Iris pigment epithelial cell (primary cell): ENCODE measurements at places on chromosomes 4 and X.
A peak's percentile ranks its signal among the peaks of the same experiment; 100 is the strongest.

DNA sequence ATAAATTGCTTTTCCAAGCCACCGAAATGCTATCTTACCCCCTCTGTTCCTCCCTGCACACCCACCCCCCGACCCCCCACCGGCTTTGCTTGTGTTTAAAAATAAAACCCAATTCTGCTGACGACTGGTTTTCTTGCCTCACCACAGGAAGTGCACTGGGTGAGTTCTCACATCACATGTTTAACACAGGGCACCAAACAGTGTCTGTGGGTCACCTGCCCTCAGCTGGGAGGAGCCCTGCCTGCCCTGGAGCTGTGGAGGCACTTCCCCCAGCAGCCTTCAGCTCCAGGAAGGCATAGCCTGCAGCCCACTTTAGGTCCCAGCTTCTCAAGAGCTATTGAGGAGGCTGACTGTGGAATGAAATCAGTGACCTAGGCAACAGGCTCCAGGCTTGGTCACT is 8.8 kb downstream of the TMEM255A start:
- no peak for DNase-seq

DNA sequence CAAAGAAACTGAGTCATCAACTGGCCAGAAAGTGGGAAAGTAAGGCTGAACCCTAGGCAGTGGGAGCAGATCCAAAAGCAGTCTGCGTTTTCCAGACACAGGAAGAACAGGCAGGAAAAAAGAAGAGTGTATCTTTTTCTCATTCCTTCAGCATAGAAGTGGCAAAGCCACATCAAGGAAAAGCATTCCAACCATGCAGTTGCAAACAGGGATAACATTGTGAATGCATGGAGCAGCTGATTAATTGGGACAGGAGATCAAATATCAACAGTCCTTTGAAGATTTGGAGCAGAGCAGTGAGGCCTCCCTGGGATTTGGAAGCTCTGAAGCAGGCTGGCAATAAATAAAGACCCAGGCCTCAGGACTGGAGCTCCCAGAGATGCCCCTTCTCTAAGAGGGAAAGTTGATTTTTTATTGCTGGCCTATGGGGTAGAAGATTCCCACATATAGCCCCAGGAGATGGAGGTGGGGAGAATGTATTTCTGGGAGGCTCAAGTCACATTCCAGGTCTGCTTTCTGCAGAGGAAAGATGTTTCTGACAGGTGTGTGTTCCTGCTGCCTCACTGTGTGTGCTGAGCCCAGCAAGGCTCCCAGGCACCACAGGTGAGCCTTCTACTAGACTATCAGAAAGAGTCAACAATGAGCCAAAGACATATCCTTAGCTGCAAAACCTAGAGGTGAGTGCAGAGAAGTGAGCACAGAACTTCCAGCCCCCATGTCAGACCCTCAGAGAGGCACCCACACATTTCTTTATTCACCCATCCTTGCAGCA is 222.5 kb downstream of the RAB28 start:
- DNase-seq = no peak

- peak; percentile 43 for DNase-seq
Observed at GRCh38 chr4:8101213-8102075, 57.2 kb downstream of the ABLIM2 start.

GRCh38 chr4:41643331-41643730 is 105.2 kb downstream of the PHOX2B start:
- DNase-seq = peak; percentile 16

GRCh38 chr4:133498149-133498548 is 349.1 kb downstream of the PCDH10 start:
- no peak for DNase-seq

GRCh38 chr4:169665046-169665737 is 44.8 kb downstream of the CLCN3 start:
- no peak for DNase-seq

DNA sequence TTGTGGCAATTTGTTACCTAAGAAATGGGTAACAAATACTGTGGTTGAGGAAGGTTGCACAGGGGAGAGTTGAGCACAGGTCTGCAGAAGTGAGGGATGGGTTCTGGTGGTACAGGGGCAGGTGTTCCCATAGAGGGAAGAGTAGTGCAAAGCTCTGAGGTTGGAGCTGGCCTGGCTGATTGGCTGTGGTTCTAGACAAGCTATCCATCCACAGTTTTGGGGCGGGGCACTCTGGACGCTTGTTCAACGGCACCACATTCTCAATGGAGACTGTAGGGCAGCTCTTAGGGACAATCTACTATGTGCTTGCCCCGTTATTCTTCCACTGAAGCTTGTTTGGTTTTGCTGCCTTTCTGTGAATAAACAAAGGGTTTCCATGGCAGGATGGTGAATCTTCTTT is 35.4 kb downstream of the NAT8L start:
- no peak for DNase-seq

GRCh38 chrX:40011322-40012038 is 86.3 kb downstream of the BCOR start:
- DNase-seq = no peak

DNA sequence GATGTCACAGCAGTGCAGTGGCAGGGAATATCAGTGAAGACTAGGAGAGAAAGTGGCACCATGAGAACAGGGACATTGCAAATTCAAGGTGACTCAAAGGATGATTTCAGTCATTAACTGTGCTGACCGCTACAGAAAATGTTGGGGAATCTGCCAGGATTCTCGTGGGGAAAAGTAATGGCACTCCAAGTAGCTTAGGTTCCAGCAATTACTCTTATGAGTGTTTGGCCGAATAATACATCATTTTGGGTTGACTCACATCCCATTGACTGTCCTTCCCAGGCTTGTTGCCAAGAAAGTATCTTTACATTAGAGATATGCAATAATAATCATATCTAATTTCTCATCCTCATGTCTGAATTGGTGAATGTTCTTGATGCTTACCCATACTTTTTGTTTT is 1411.1 kb upstream of the PCDH7 start:
- DNase-seq = peak; percentile 76

DNA sequence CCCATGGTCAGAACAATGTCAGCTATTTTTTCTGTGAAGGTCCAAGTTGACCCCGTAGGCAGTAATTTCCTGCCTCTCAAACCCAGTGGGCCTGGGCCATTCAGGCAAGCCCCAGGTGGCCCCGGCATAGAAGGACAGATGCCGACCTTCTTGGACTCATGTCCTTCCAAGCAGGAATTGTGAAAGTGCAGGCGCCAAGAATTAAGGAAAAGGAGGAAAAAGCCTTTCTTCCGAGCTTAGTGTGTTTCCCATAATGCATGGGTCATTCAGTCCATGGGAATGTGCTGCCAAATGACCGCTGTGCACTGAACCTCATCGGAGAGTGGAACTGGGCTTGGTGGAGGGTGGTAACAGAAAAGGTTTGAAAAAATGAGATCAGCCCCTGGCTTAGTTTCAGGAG is 196.5 kb upstream of the HS3ST1 start:
- no peak for DNase-seq

DNA sequence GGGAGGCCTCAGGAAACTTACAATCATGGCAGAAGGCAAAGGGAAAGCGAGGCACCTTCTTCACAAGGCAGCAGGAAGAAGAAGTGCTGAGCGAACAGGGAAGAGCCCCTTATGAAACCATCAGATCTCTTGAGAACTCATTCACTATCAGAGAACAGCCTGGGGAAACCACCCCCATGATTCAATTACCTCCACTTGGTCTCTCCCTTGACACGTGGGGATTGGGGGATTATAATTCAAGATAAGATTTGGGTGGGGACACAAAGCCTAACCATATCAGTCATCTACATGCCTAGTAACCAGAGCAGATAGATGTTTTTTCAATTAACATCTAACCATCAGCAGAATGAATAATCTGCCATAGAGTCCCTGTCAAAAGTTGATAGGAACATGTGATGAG is 30.4 kb downstream of the FAM13A start:
- DNase-seq = no peak

- DNase-seq = no peak
Observed at GRCh38 chr4:113292371-113293042, 243.1 kb downstream of the ANK2 start.

DNA sequence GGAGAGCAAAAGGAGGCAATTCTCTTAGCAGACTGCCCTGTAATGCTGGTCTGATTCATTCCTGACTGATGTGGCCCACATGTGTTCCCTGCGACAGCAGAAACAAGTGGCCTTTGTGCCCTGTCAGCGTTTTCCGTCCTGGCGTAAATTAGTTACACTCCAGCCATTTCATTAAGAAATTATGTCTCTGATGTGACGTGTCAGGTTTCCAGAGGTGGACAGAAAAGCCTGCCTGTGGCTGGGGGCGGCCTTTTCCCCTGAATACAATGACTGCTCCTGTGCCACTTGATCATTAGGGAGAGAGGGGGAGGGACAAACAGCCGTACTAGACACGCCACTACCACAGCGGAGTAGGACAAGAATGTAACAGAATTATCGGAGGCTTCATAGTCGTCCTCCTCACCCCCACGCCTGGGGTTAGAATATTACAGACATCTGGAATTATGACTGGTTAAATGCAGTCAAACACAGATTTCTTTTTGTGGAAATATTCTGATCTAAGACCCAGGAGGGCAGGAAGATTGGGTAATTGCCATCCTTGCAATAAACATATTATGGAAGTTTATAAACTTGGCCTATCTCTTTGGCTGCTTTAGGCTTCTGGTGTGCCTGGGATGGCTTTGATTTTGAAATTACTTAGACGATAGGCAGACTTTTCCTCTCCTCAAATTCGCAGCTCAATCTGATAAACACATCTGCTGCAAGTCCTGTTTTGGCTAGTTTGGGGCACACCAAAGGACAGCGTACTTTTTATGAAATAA is 146.2 kb upstream of the BCOR start:
- no peak for DNase-seq

DNA sequence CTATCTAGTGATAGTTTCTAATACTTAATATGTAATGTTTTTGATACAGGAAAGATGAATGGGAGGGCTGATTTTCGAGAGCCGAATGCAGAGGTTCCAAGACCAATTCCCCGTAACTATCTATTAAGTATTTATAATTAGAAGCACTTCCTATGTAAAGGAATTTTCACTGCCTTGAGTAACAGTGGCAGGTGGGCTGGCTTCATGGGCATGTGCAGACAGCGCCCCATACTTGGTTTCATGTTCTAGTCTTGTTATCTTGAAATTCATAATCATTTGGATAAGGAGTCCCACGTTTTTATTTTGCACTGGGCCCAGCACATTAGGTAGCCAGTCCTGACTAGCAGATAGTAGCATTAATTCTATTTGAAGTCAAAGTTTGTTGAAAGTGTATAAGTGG is 1.7 kb downstream of the OCIAD1 start:
- no peak for DNase-seq
